ENCODE measurements at places on chromosomes 3 and 15.

GRCh38 chr15:82692171-82692570 lies 17.5 kb downstream of the AP3B2 start:
- no peak for DNase-seq

GRCh38 chr3:144947895-144948294 lies 976.3 kb downstream of the DIPK2A start:
- DNase-seq: no peak

DNA sequence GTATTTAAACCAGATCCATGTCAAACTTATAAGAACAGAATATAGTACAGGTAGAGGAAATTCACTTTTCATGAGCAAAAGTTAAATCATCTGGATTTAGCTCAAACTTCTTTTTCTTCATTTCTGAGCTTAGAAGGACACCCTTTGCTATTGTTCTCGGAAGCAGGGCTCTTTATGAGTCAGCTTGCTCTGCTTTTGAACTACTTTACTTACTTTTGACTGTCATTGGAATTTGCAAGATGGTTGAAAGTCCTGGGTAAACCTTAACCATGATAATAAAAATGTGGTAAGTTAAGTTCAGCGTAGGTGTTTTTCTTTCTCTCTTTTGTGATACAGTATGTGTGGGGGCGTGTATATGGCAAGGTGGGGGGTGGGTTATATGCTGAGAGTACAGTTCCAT lies 312.7 kb upstream of the DPH6 start:
- no peak for DNase-seq

- no peak for DNase-seq
Observed at GRCh38 chr3:41216993-41217392, 17.7 kb downstream of the CTNNB1 start.

DNA sequence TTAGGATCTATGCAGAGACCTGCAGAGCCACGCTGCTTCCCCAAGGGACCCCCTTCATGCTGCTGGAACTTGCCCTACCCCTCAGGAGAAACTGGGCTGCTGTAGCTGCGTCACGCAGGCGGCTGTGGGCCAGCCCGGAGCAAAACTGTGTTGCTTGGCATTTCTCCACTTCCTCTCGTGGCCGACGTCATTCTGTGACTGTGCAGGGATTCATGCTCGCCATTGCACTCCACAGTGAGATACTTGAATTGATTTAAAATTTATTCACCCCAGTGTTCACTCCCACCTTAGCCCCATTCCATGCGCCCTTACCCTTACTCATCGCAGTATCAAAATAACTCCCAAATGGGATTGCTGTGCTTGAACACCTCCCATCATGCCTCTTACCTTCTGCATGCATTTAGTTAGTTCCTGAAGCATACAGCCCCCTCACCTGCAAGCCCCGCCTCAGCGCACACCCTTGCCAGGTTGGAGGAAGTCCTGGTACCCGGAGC lies 45.7 kb downstream of the TMEM44 start:
- DNase-seq: no peak

DNA sequence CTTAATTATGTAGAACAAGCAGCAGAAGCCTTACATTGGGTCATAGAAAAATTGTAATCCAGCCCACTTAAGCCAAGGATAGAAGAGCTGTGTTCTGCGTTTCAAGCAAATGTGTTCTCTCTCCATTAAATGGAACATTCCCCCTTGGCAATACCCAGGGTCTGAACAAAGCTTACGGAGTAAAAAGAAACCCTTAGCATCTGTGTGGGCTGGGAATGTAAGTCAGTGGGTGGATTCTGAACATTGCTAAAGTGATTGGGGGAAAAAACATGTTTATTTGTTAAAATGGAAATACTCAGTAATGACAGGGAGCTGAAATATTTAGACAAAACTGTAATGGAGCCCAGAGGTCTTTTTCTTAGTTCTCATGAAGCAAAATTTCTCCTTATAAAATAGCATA lies 147.4 kb downstream of the DUT start:
- DNase-seq: no peak

Measured in AG04449 (cell line).